Brain (organoid and tissue), 16 donors: ENCODE measurements at places on chromosomes 7 and 10.

DNA sequence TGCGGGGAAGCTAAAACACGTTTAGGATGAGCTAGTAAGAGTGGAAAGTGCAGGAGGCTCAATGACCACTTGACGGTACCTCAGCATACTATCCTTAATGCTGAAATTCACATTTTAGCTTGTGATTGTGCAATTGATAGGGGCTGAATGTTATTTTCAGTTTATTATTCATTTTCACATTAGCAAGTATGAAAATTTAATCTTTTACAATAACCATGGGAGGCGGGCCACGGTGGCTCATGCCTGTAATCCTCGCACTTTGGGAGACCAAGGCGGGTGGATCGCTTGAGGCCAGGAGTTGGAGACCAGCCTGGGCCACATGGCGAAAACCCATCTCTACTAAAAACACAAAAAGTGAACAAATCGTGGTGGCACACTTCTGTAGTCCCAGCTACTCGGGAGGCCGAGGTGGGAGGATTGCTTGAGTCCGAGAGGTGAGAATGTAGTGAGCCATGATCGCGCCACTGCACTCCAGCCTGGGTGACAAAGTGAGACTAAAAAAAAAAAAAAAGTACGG, 22.0 kb upstream of the ANLN start:
- no peak for DNase-seq

DNA sequence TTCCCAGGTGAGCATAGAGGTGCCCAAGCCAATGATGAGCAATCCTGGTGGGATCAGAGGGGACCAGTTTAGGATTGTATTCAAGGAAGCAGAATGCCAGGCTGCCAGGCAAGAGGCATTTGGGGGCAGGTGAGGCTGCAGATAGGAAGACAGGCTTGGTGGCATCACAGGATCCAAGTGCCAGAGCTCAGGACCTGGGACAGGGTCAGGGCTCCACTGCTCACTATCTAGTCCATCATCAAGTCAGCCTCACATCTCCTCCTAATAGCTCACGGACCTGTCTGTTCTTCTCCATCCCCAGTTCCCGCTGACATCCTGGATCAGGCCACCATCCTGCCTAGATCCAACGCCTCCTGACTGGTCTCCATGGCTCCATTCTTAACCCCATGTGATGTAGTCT, 47.6 kb downstream of the CYP26A1 start:
- DNase-seq = no peak

DNA sequence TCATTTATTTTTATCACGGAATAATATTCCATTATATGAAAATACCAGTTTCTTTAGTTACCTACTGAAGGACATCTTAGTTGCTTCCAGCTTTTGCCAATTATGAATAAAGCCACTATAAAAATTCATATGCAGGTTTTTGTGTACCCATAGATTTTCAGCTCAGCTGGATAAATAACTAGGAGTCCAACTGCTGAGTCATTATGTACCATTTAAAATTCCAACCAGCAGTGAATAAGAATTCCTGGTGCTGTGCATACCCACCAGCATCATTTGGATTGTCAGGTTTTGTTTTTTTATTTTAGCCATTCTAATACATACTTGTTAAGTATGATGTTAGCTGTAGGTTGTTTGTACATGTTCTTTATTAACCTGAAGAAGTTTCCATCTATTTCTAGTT, 14.5 kb downstream of the FAM24B start:
- no peak for DNase-seq

- DNase-seq = peak; percentile 78
These were observed 59.1 kb upstream of the SMNDC1 start for GRCh38 chr10:110363572-110364411.

DNA sequence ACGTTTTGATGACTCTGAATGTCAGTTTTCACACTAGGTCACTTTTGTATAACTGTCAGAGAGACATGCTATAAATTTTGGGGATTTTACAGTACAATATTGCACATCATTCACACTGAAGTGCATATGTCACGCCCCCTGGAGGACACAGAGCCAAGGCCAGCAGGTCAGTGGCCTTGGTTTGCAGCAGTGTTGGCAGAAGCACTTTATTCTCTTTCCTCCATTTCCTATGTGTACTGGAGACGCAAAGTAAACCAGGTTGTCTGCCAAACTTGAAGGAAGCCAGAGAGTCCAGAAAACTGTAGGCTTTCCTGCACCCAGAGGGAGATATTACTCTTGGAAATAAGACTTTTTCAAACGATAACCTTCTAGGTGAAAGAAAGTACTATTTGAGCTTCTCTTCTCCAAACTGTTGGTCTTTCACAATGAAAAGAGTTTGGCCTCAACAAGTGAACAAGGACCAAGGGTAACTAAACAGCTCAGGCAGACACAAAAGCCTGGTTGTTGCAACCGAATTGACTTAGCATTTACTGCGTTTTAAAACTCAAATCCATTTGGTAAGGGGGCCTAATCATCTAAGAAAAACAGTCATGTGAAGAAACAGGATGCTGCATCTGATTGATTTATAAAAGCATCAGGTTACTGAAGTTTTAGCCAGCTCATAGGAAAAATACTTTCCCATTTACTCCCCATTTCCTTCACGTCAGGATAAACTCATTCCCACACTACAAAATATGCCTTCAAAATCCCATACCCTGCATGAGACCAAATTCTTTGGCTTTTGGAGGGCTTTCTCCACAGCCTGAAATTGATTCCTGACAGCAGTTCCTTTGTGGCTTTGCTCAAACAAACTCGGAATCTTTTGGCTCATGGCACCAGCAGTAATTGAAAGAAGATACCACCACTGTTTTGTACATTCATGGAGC, 83.0 kb upstream of the SEC61G start:
- DNase-seq = no peak

- no peak for DNase-seq
These were observed 19.0 kb downstream of the SMURF1 start for GRCh38 chr7:99124751-99125504.

- peak; percentile 33 for DNase-seq
These were observed 35.0 kb downstream of the LAMB4 start for GRCh38 chr7:108094933-108095710.

DNA sequence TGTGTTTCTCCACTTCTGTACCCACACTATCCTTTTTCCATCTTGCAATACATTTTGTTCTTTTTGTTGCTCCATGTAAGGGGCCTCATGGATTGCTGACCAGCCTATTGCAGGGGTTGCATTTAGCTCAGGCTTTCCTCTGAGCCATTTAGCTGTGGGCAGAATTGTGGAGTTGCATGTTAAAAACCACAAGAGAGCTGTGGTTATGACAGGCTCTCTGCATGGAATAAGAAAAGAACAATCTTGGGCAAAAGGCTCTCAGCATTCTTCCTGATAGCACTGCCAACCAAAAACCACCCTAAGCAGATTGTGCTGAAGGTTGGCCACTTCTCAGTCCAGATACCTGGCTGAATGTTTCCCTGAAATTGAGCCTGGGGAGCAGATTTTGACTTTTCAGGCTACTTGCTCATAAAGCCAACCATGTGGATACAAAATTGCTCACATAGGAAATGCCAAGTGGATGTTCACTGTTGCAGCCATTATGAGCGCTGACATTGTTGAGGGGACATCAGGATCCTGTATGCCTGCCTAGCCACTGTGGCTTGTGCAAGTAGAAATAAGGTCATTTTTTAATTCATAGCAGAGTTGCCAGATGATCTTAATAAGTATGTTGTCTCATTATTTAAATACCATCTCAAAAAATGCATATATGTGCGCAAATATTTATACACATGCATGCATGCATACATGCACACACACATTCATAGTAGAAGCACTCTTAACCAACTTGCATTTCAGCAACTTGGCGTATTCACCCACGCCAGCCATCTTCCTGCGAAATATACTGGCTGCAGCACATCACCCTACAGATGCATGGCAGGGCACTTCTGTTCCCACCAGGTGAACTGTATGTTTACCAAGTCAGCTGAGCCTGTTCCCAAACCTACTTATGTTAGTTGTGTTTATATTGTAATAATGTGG, 695.4 kb downstream of the LRMDA start:
- no peak for DNase-seq

DNA sequence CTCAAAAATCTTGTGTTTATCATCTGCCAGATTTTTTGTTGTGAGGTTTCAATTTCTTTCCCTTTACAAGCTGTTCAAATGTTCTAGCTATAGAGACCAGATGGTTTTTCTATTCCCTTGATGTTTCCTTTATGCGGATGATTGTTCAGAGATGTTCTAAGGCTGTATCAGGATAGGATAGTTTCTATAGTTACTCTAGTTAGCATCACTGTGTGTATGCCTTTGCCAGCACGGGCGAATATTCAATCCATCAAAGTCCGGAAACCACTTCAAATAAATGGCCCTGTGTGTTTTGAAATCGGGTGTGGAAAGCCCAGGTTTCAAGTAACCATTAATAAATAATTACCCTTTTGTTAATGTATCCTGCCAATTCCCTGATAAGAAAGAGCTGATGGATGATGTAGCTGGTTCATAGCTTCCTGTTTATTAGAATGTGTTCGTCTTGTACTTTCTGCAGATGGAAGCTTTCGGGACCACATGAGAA, 149.8 kb upstream of the PRKCQ start:
- DNase-seq = peak; percentile 44

DNA sequence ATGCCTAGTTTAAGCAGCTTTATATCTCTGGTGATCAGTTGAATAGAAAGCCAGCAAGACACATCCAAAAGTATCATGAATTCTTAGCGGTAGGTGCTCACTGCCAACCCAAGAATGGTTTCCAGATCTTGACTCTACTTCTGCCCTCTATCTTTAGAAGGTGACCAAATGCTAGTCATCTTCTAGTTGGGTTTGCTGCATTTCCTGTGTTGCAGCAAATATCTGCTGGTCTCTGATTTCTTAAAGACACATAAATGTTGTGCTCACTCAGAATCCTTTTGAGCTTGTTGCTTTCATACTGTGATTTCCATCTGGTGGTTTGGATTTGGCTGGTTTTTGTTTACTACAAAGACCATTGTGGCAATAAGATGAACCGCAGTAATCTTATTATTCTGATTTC, 2.2 kb downstream of the CDC123 start:
- no peak for DNase-seq

GRCh38 chr7:130758429-130759056, 24.5 kb upstream of the KLF14 start:
- peak; percentile 86 for DNase-seq

- no peak for DNase-seq
These were observed 21.2 kb downstream of the CAV1 start for GRCh38 chr7:116546054-116546453.

GRCh38 chr10:28254290-28254985, 48.4 kb downstream of the MPP7 start:
- no peak for DNase-seq

DNA sequence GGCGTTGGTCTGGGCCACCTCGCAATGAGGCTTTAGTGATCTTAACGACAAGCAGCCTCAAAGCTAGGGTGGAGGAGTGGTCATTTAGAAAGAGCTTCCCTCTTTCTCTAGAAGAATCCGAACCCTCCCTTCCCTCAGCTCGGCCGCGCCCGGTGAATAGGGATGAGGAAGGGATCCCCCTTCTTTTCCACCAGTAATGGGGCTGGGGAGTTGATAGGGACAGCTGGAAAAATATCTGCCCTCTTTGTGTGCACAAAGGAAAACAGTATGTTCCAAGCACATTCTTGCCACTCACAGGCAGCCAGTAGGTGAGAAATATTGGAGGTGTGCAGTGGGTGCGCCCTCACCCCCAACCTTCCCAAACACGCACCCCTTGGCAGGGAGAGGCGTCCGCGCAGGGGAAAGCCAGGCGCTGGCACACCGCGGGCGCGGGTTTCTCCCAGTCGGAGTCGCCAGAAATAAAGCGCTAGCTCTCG, 6.5 kb downstream of the DLX5 start:
- DNase-seq = peak; percentile 30

DNA sequence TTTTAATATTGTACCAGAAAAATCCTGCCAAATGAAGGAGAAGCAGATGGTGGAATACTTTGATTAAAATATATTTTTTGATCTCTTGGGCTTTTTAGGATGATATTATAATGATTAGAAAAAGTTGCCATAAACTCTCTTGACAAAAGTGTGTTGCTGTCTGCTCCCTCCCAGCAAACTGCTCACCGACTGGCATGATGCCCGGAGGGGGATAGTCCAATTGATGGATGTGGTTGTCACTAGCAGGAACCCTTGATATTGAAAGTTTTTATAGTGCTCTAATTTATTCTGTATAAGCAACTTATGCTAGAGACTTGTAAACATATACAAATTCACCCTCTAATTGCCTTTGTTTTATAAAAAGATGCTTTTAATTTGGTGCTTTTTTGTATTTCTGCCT, 114.0 kb downstream of the DNAH11 start:
- peak; percentile 40 for DNase-seq

- DNase-seq = no peak
These were observed 237.1 kb upstream of the GALNT17 start for GRCh38 chr7:70894799-70895198.

DNA sequence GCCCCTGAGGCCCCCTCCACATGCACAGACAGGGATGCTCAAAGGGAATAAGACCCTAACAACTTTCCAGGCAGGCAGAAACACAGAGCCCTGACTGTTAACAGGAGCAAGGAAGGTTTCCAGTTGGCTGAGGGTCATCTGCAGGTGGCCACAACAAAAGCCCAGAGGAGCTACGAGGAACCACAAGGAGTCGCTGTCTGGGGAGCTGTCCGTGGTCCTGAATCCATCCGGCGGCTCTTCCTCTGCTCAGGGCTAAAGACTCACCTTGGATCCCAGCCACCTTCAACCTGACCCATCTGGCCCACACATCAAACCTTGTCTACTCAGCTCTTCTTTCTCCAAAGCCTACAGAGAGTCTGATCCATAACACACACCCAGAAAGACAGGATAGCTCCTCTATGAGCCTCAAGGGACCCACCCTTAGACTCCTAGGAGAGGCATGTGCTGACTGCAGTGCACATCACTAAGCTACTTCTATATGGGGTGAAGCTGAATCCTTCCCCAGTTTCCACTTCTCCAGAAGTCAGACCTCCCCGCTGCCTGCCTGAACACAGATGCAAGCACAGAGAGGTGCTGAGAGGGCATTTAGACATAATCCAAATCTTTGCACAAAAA, 104.0 kb downstream of the SLIT1 start:
- peak; percentile 48 for DNase-seq

DNA sequence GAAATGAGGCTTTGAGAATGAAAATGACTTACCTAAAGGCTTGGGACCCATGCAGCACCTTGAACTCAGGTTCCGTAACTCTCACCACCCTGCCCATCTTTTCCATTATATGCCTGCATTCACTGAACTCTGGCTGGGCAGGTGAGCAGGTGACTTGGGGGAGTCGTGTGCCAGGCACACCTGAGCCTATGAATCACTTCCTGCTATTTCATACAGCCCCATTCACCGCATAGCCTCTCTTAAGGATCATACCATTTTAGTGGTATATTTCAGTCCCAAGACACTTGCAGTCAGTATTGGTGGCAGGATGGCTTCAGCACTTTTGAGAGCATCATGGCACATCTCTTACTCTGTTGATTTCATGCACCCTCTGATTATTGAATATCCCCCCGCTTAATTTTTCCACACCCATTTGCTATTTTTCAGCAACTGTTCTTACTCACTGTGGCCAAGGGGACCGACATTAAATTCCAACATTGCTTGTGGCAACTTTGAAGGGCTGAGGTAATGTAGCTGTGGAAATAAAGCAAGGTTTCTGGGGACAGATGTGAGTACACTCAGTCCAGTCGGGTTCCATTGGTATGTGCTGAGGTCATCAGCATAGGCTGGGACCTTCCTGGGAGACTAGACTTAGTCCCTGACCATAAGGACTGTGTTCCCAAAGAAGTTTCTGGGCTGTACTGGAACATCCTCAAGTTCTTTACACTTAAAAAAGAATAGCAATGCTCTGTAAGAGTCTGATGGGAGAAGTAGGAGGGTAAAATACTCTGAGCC, 39.8 kb upstream of the ZNF438 start:
- no peak for DNase-seq
